ENCODE measurements at places on chromosomes 4 and X.

DNA sequence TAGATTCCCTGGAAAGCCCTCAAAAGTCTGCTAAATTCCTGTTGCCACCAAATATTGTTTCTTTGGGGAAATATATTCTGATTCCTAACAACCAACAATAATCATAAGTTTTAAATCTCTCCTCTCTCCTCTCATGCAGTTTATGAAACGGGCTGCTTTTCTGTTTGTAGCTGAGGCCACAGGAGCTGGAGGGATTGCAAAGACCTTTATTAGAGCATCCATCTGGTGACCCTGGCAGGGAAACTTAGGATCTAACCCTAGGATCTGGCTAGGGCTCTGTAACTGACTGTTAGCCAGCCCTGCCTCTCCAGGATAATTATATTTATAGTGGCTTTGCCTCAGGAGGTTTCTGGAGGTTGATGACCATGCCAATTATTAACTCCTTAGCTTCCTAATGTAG lies 56.9 kb downstream of the SMAD1 start:
- DNase-seq, result no peak

DNA sequence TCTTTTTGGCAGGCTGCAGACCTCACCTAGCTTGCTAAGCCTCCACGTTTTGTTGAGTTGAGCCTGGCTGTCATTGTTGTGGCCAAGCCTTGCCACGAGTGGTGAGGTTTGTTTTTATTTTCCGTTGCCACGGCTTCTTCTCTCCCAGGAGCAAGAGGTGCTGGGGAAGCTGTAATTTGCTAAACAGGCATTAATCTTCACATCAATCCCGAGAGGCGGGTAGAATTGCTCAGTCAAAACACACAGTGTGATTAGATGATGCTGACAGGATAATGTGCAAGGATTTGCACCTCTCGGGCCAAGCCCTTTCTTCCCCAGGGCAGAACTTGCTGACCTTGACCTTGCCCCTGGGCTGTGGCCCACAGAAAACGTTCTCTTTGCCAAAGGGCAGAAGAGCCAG lies 72.2 kb upstream of the ATP6AP2 start:
- no peak for DNase-seq

DNA sequence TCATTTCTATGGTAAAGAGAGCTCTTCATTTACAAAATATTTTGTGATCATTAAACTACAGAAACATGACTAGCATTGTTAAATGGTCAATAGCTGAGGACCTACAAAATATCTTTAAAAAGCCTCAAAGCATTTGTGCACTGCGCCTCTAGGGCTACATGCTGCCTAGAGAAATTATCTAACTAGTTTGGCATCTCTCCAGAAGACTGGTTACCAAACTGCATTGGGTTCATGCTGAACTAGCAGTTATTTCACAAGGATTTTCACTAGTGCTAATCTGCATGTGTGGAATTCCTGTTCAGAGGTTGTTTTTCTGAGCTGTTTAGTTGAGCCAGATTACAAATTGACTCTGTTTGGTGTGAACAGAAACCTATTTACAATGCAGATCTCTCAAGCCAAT lies 58.5 kb upstream of the PITX2 start:
- no peak for DNase-seq

DNA sequence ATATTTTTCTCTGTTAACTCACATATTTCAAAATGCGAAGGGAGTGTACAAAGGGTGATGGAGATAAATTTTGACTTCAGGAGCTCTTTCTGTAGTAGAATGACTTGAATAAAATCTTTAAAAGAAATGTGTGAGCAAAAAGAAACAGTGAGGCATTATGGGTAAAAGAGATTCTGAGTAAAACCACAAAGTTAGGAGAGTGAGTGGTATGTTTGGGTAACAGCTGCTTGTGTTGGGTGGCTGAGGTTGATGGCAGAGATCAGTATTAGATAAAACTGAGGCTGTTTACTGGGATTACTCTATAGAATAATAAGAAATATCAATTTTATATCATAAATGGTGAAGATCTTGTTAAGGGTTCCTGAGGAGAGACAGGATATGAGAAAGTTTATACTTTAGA lies 434.2 kb upstream of the AMOT start:
- DNase-seq, result no peak

GRCh38 chrX:76920607-76921006 lies 493.1 kb downstream of the MAGEE1 start:
- no peak for DNase-seq

DNA sequence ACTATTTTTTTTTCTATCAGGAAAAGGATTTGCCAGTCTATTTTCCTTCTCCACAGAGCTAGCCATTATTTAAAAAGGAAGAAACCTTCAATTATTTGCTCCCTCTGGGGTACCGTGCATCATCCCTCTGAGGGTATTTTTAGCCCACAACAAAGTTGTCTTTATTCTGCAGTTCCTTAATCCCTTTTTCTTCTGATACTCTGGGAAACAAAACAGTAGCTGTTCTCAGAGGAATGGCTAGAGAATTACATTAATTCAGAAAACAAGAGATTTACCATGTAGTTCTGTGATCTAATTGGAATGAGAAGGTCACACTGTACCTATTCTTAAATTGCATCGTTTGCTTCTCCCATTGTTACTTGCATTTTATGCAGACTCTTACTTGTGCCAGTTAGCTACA lies 1056.7 kb downstream of the STIM2 start:
- DNase-seq, result no peak

- no peak for DNase-seq
Observed at GRCh38 chrX:30627818-30628652, 25.2 kb upstream of the GK start.

DNA sequence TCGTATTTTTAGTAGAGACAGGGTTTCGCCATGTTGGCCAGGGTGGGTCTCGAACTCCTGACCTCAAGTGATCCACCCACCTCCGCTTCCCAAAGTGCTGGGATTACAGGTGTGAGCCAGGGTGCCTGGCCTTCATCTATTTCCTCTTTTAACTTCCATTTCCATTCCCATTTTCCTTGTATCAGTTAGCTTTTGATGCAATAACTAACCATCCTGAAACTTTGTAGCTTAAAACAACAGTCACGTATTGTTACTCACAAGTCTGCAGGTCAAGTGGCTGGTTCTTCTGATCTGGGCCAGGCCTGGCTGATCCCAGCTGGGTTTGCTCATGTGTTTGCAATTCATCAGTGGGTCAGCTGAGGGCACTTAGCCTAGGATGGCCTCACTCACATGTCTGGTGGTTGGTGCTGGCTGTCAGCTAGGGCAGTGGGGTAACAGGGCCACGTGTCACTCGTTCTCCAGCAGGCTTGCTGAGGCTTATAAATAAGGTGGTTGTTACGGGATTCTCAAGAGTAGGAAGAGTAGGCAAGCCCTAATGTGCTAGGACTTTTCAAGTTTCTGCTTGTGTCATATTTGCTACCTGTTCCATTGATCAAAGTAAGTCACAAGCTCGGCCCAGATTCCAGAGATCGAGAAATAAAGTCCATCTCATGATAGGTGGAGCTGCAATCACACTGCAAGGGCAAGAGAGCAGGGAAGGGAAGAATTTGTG lies 88.2 kb downstream of the SOWAHB start:
- DNase-seq, result no peak

GRCh38 chr4:70300215-70300614 lies 34.6 kb upstream of the CABS1 start:
- DNase-seq, result no peak

- DNase-seq, result no peak
Observed at GRCh38 chrX:85140964-85141363, 102.6 kb downstream of the SATL1 start.

DNA sequence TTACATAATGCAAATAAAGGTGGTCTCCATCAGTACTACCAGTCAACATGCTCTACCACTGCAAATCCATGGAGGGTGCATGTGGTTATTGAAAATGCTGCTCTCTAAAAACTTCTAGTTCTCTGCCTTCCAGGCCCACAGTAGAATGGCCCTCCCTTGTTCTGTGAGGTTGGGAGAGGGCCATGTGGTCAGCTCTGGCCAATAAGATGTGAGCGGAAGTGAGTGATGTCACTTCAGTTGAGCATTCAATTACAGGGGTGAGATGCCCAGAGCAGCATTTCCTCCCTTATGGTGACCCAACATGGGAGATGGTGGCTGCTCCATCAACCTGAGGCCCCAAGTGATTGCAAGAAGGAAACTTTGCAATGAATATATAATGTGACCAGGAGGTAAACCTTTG lies 148.8 kb downstream of the CPEB2 start:
- no peak for DNase-seq

DNA sequence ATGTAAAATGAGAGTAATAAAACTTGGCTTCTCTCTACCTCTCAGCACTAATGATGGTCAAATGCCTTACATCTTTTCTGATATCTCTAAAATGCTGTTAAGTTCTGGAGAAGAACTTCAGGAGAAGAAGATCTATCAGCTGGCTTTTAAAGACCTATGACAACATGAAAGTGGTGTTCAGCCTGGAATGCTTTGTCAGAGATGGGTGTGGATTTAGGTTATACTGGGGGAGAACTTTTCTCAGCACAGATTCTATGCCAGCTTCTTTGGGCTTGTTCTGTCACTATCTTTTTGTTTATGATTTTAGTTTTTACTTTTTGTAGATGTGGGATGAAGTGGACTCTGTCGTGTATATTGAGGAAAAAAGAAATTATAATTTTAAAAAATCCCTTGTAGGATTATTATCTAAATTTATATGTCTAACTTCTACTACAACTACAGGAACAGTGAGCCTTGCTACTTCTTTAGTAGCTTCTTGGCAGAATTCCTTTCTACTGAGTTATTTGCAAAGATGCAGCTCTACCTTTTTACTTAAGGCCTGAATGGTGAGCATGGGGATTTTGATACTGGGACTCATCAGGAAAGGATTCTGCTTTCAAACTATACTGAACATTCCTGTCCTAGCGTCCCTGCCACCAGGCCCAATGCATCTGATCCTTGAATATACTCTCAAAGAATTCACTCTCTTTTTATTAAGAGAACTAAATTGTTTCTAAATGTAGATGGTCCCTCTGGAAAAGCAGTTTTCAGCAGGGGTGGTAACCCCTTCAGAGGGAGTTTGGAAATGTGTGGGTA lies 19.6 kb downstream of the CYP2U1 start:
- no peak for DNase-seq

GRCh38 chr4:169117591-169118081 lies 107.6 kb upstream of the CBR4 start:
- no peak for DNase-seq

DNA sequence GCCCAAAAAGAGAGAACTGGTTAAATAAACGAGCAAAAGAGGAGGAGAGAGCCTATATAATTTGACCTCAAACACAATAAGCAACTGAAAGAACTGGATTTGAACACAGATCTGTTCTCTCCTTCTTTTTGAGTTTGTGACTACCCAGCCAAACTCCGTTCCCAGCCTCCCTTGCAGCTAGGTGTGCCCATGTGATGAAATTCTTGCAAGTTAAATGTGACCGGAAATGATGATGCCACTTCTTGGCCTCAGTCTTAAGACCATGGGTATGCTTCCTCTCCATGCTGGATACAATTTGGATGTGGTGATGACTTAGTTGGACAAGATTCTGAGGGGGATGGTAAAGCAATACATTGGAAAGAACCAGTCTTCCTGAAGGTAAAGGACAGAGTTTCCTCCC lies 204.1 kb downstream of the PTTG2 start:
- DNase-seq, result no peak

- no peak for DNase-seq
Observed at GRCh38 chr4:131091896-131092295, 1995.9 kb downstream of the C4orf33 start.

- DNase-seq, result no peak
Observed at GRCh38 chr4:142211444-142211843, 575.1 kb downstream of the IL15 start.

DNA sequence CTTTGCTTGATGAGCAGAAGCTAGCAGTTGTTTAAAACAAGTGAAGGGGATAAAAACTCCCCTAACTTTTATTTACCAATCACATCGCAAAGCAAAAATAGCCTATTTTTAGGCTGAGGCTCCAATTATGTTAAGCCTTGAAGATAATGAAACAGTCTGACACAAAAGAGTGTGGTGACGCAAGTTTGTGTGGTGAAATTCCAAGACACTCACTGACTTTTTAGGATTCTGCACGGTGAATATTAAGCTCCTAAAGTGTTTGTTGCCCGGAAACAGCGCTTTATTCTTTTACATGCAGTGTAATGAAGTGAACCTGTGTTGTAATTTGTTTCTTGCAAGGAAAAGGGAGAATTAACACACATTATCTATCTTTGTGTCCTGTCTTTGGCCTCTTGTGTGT lies 74.8 kb downstream of the POLA1 start:
- no peak for DNase-seq

GRCh38 chr4:145207934-145208333 lies 27.5 kb upstream of the OTUD4 start:
- DNase-seq, result no peak

GRCh38 chr4:10593130-10593529 lies 91.4 kb downstream of the CLNK start:
- DNase-seq, result no peak

GRCh38 chrX:45849261-45849862 lies 648.7 kb upstream of the DIPK2B start:
- no peak for DNase-seq

GRCh38 chr4:76207549-76207948 lies 6.1 kb downstream of the SCARB2 start:
- no peak for DNase-seq

Measured in stimulated activated CD4-positive, alpha-beta T cell treated with anti-CD3 and anti-CD28 coated beads, Interleukin-2, amount 100 ng/mL, for 24 hours (primary cell).